ENCODE measurements at places on chromosomes 12 and 14.

DNA sequence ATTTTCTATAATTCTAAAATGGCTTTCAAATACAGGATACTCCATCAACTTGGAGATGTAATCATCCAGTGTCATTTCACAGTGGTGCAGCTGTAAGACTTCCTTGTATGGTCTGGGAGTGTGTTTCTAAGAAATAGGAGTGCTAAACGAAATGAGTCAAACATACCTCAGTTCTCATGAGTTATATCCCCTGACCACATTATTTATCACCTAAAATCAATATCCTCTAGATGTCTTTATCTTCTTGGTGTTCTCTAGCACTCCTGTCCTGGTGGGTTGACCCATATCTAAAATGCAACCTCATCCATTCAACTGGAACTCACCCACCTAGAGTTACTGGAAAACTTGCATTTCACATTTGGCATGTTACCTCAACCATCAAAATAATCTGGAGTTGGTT lies 33.2 kb downstream of the TMEM30B start:
- DNase-seq: no peak
- H3K4me1 ChIP-seq: no peaks in the 10 kb centered on the region
- no peak overlapping the region for H3K4me3 ChIP-seq
- no peaks in the 10 kb centered on the region for H3K27me3 ChIP-seq

DNA sequence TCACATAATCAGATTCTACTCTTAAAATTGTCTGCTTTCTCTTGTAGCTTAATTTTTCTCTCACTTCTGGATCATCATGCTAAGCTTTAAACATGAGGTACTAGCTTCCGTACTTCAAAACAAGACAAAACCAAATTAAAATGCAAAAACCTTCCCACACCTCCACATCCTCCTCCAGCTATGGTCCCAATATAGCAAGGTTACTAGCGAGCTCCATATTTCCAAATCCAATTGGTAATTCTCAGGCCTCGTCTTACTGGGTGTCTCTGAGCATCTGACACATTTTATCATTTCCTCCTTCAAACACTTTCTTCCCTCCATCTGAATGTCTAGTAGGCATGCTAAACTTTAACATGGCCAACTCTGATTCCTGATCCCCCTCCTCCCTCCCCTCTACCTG lies 7.9 kb upstream of the PAPOLA start:
- DNase-seq: no peak
- H3K27ac ChIP-seq: no peak overlapping the region
- no peaks in the 10 kb centered on the region for H3K27me3 ChIP-seq
- no peak overlapping the region for H3K4me3 ChIP-seq

DNA sequence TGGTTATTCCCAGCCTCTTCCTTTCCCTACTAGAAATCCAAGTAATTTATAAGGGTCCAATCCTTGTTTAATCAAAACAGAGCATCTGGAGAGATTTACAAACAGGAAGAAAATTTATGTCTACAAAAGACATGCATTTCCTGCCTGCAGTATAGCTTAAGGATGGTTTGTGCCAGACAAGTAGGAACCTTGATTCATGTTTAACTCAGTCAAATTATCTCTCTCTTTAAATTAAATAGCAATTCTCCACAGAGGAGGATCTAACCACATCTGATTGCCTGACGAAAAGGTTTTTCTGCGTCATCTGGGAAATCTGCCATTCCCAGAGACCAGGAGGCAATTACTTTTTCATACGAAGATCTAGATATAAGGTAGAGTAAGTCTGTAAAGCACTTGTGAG lies 105.2 kb downstream of the ZFC3H1 start:
- no peaks in the 10 kb centered on the region for H3K27me3 ChIP-seq
- no peaks in the 10 kb centered on the region for H3K36me3 ChIP-seq
- DNase-seq: no peak
- H3K4me3 ChIP-seq: no peak overlapping the region

GRCh38 chr12:42003031-42003430 lies 141.6 kb downstream of the GXYLT1 start:
- H3K27ac ChIP-seq: no peak overlapping the region
- no peak for DNase-seq
- H3K4me3 ChIP-seq: no peak overlapping the region
- H3K4me1 ChIP-seq: no peaks in the 10 kb centered on the region
- H3K36me3 ChIP-seq: no peaks in the 10 kb centered on the region

GRCh38 chr14:69632164-69632563 lies 20.8 kb downstream of the SUSD6 start:
- DNase-seq: no peak
- H3K4me1 ChIP-seq: peaks cover 15% of the 10 kb centered on the region
- H3K4me3 ChIP-seq: no peak overlapping the region
- no peaks in the 10 kb centered on the region for H3K27me3 ChIP-seq
- H3K27ac ChIP-seq: no peak overlapping the region

- H3K27me3 ChIP-seq: no peaks in the 10 kb centered on the region
- DNase-seq: no peak
- H3K27ac ChIP-seq: no peak overlapping the region
Measured at GRCh38 chr14:73290279-73290678, 53.0 kb downstream of the PAPLN start.

DNA sequence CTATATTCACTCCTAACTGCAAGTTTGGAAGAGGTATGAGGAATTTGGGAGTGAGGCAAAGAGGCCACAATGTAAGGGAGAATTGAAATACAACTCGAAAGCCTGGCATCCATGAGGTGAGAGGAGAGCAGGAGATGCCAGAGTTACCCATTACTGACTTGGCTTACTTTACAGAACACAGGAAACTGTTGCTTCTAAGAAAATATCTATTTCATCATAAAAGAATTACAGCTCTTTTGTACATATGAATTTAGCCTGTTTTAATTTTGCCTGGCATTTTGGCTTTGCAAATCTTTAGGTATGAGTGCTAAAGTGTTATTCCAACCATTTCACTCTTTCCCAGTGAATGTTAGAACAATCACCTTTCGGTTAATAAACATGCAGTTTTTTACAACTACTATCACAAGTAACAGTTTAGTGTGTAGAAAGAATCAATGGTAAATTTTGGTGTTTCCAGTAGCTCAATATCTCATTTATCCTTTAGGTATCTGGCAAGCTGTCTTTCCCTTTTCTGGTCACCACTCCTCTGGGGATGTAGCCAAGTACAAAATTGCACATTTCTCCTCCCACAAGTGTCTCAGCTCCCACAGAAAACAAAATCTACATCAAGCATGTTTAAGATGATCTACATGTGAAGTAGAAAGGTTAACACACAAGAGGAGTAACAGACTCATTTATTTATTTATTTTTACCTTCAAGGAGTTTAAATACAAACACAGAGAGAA lies 196.6 kb upstream of the DCN start:
- H3K27me3 ChIP-seq: no peaks in the 10 kb centered on the region
- no peaks in the 10 kb centered on the region for H3K36me3 ChIP-seq
- no peak for DNase-seq
- H3K27ac ChIP-seq: no peak overlapping the region
- H3K4me3 ChIP-seq: no peak overlapping the region

- H3K36me3 ChIP-seq: no peaks in the 10 kb centered on the region
- H3K4me3 ChIP-seq: no peak overlapping the region
- no peaks in the 10 kb centered on the region for H3K27me3 ChIP-seq
- H3K4me1 ChIP-seq: no peaks in the 10 kb centered on the region
- H3K27ac ChIP-seq: no peak overlapping the region
Measured at GRCh38 chr12:89834676-89835075, 126.0 kb upstream of the ATP2B1 start.

All from MM.1S (cell line).